NCI-H2107 (cell line): ENCODE measurements at places on chromosomes 11 and 22.

DNA sequence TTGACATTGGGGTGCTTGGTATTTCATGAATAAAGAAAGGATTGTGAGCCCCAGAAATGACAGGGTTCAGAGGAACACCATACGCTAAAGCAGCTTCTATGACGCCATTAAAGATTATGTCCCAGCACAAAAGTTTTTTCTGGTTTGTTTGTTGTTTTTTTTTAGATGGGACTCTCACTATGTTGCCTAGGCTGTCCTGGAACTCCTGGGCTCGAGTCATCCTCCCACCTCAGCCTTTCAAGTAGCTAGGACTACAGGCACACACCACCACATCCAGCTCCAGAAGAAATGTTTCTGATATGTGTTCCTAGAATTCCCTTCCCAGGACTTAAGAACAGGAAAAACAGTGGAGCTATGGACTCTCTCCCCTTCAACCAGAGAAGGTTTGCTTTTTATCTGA, 2.6 kb upstream of the RHOG start:
- no peak for DNase-seq

GRCh38 chr11:95999711-96000406, 76.0 kb upstream of the MTMR2 start:
- no peak for DNase-seq

DNA sequence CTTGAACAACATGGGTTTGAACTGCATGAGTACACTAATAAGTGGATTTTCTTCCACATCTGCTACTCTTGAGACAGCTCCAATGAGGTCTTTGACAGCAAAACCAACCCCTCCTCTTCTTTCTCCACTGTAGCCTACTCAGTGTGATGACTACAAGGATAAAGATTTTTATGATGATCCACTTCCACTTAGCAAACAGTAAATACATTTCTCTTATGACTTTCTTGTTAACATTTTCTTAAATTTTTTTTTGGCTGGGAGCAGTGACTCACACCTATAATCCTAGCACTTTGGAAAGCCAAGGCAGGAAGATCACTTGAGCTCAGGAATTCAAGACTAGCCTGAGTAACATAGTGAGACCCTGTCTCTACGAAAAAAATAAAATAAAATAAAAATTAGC, 9.9 kb upstream of the EIF4G2 start:
- DNase-seq, result no peak

DNA sequence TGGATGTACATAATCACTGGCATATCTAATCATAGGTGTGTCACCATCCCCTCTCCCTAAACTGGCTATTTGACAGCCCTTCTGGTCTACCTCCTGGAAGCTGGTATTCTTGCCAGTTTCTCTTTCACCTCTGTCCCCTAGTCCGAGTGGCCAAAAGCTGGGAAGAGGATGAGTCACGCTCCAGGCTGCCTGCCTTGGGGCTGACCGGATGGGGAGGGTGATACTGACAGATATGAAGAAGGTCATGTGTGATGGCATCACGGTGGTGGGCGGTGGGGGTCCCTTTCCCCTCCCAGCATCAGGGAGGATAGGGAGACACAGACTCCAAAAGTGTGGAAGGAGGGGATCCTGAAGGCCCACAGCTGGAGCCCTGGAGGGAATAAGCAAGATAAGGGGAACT, 4.8 kb downstream of the OAF start:
- DNase-seq, result no peak

GRCh38 chr22:24894220-24894975, 52.1 kb downstream of the LHFPL7 start:
- peak; percentile 57 for DNase-seq

DNA sequence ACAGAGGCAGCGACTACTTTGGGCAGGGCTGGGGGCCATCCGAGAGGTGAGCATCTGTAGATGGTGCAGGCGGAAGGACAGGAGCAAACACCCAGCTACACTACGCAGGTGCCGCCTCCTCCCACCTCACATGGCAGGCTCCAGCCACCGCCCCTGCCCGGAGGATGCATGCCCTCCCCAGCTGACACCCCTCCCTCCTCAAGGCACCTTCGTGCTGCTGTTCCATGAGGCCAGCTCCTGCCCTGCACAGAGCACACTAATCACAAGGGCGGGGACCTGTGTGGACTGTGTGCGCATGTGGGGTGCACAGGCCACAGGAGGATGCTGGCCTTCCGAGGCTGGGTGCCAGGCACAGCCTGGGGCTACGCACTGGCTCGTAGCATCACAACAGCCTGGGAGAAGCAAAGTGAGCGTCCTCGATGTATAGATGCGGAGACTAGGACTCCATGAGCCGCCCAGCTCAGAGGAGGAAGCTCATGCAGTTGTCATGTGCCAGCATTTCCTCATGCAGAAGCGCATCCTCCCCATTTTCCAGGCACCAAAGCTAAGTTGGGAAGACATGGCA, 32.8 kb upstream of the HMOX1 start:
- no peak for DNase-seq

- no peak for DNase-seq
These were observed 7.0 kb downstream of the SEPTIN3 start for GRCh38 chr22:41976070-41976901.

DNA sequence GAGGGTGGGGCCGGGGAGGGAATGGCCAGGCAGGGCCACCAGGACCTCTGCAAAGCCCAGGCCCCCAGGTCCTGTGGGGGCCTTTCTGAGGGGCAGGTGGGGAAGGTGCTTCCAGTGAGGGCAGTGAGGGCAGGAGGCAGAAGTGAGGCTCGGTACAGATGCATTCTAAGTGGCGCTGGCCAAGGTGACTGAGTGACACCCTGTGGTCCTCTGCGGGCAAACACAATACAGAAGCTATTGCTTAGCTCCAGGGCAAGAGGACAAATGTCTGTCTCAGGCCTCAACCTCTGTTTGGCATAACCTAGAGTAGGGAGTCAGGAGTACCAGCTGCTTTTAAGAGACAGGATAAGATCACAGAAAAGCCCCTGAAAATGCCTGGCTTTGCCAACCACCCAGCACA, 31.3 kb downstream of the B3GAT1 start:
- no peak for DNase-seq

DNA sequence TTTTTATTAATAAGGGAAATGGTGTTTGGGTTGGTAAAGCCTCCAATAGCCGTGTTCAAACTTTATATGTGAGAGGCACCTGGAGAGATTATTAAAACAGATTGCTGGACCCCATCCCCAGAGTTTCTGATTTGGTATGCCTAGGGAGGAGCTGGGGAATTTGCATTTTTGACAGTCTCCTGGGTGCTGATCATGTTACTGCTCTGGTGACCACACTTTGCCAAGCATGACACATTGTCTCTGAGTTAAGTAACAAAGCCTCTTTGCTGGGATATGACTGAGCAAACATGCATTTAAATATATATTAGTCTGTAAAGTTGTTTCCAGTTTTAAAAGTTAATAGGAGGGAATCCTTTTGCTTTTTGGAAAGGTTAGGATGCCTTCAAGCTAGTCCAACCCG, 140.4 kb downstream of the NAV2 start:
- no peak for DNase-seq
